NCI-H226 (cell line): ENCODE measurements at places on chromosomes 11 and 22.
A peak's percentile ranks its signal among the peaks of the same experiment; 100 is the strongest.

GRCh38 chr11:2234963-2235362 lies 35.4 kb downstream of the ASCL2 start:
- no peak for DNase-seq

DNA sequence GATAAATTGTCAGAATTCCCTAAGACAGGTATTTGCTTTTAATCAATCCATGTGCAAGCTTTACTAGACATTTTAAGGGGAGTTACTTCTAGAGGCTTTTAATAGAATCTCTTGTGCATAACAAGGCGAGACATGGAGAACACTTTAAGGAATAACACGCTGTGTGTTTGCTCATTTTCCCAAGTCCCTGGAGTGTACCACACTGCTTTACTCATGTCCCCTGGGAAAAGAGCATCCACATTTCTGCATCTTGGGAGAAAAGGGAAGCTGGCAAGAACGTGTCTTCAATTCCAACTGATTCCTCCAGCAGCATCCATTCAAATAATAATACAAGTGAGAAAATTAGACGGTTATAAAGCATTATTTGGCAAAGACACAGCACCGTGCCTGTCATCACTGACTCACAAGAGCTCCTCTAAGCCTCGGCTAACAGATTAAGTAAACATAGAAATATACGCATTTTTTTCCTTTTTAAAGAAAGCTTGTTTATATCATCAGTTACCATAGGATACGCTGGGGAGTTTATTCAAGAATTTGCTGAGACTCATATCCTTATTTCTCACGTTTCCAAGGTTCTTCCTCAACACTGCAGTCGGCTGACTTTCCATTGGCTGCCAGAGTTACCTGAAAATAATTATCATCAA lies 121.5 kb downstream of the CD44 start:
- DNase-seq, result peak; percentile 44

DNA sequence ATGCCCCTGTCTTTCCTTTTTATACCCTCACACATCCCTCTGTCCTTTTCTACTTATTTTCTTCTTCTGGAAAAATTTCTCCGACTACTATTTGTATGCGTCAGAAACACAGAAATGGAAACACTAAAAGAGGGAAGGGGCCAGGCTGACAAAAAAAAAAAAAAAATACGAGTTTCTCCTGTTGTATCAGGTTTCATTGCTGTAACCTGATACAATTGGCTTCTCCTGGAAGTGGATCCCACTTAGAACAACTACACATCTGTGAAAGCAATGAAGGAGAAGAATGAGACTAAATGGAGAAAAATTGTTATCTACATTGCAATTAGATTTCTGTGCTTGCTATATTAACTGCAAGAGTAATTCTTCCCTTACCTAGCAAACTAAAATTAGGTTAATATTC lies 393.9 kb downstream of the GUCY1A2 start:
- DNase-seq, result no peak

DNA sequence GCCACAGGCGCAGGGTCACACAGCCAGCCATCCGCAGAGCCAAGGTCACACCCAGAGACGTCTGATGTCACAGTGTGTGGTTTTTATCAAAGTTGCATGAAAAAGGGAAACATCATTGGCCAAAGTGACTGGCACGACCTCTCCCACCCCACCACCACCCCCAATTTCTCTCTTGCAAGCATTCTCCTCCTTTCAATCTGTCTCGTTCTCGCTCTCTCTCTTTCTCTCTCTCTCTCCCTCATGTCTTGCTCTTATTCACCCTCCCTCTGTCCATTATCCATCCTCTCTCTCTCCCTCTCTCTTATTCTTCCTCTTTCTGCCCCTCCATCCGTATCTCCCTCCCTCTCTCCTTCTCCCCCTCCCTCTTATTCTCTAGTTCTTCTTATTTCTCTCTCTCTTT lies 40.6 kb downstream of the MN1 start:
- no peak for DNase-seq

- no peak for DNase-seq
Observed at GRCh38 chr11:93945596-93945995, 75.6 kb upstream of the HEPHL1 start.

DNA sequence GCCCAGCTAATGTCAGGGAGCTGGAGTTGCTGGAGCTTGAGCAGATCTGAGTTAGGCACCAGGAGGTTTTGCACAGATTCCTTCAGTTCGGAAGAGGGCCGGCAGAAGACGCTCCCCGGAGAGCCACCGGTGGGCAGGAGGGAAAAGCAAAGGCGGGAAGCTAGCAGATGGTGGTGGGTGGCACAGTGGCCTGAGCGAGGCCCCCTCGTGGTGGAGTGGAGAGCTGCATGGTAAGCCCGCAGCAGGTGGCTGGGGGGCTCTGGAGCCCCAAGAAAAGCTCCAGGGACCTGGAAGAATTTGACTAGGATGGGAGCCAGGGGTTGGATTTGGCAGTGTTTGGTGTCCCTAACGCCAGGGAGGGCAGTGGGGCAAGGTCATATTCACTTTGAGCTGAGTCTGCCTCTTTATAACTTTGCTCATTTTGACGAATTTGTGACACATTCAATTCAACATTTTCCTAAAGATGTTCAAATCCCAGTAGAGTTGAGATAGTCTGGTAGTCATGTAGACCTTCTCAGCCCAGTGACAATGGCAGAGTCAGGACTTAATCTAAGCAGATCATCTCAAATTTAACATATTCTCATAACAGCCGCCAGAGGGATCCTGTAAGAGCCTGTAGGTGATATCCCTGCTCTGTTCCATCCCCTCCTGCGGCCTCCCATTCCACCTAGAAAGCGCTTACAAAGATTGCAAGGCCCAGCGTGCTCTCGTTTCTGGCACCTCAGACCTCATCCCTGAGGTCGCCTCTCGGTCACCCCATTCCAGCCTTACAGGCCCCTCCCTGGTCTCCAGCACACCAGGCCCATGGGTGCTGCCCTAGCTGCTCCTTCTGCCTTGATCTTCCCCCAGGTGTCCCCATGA lies 57.9 kb downstream of the TRIM29 start:
- no peak for DNase-seq

DNA sequence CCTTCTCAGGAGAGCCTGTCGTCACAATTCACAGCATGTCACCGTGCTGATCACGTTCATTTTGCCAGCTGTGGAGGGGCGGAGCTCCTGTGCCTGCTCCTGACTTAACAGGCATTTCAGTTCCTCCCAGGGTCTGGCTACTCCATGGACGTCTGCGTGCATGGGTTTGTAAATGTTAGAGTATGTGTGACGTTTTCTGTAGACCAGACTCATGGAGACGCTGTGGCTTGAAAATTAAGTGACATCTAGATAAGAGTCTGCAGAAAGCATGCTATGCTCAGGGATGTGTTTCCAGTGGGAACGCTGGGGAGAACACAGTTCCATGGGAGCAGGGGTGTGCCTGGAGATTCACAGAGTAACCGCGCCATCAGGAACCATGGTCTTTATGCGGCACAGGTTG lies 804.0 kb downstream of the TBC1D22A start:
- no peak for DNase-seq

GRCh38 chr11:127675581-127675980 lies 675.0 kb upstream of the KIRREL3 start:
- no peak for DNase-seq

- DNase-seq, result no peak
Observed at GRCh38 chr11:31433851-31434250, 64.2 kb downstream of the DNAJC24 start.

GRCh38 chr11:57413681-57414080 lies 13.2 kb downstream of the SLC43A3 start:
- DNase-seq, result peak; percentile 24

DNA sequence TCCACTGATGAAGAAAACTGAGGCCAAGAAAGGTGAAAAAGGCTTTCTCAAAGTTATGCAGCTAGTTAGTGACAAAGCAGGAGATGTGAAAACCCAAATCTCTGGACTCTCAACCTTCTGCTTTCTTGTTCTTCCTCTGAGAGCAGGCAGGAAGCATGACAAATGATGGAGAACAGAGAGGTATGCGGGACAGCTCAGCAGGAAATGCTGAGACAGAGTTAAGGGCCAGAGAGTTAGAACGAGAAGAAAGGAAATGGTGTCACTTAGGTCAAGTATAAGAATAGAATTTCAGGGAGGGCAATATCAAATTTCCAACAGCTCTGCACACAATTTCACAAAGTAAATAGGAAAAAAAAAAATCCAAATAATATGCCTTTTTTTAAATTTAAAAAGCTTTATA lies 67.6 kb upstream of the ARHGAP42 start:
- peak; percentile 42 for DNase-seq

DNA sequence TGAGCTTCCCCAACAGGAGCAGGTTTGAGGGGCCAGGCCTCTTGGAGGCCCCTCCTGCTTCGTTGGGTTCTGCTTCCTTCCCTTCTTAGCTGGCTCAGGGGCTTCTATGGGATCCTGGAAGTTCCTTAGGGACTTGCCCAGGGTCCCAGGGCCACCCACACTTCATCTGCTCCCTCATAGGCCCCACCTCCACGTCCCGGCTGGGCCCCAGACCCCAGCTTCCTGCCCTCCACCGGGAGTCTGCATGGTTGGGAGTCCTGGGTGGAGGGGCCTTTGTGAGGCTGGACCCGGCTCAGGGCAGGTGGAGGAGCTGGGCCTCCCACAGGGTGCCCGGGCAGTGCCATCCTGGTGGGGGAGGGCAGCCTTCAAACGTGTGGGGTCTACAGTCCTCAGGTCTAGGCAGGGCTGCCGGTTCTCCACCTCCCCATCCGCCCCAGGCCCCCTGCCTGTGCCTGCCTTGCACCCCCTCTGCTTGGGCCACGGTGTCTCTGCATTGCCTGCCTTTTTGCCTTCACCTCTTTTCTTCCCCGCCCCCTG lies 11.6 kb downstream of the OTUB1 start:
- DNase-seq, result no peak

DNA sequence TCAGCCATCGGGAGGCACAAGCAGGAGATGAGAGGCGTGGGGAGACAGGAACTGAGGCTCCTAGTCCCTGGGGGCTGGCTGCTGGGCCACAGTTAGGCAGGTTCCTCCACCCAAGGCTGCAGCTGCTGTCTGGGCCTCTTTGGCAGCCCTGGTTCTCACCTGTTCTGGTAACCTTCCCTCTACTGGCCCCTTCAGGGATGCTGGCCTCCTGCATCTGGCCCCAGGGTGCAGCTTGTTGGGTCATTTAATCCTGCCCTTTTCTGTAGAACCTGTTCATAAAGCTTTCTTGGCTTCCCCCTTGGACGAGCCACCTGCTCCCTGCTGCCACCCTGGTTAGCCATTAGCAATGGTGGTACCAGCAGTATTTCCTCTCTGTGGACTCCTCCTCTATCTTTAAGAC lies 5.5 kb downstream of the USH1C start:
- no peak for DNase-seq

DNA sequence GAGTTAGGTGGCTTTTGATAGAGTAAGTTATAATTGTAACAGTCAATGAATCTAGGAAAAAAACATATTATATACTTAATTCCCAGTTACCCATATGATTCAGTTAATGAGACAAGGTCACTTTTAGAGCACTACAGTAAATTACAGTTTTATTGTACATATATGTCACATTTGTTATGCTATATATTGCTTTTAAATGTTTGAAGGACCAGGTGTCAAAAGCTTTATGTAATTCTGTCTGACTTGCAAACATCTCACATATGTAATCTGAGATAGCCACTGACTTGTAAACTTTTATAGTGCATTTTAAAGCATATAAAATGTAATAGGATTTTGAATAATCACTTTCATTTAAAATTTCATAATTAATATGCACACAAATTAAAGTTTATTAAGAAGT lies 36.7 kb upstream of the PDGFD start:
- no peak for DNase-seq

DNA sequence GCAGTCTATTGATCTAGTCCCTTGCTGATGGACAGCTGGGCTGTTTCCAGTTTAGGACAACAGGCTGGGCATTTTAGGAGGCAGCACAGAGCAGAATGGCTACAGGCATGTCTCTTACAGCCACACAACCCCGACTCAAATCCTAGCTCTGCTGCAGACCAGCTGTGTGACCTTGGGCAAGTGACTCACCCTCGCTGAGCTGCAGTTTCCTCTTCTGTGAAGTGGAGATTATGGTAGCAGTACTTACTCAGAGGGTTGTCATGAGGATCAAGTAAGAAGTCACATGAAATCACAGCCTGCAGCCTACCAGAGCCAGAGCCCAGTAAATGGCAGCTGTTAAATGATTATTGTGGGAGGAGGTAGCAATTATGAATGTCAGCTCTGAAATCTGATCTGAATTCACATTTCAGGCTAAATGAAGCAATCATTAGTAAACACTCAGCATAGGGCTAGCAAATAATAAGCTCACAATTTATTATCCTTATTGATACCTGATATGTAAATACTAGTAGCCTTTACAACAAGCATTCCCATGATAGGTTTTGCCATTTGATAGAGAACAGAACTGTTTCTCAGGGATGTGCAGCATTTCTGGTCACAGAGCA lies 58.9 kb downstream of the MYEOV start:
- peak; percentile 66 for DNase-seq

- DNase-seq, result no peak
Observed at GRCh38 chr22:44460691-44461375, 37.2 kb downstream of the RTL6 start.

- peak; percentile 79 for DNase-seq
Observed at GRCh38 chr11:112163875-112164685, at the start of gene IL18. TSS of gene IL18 (minus strand) at chr11:112164094. CDS start at chr11:112155053, 9,041 bp downstream.

DNA sequence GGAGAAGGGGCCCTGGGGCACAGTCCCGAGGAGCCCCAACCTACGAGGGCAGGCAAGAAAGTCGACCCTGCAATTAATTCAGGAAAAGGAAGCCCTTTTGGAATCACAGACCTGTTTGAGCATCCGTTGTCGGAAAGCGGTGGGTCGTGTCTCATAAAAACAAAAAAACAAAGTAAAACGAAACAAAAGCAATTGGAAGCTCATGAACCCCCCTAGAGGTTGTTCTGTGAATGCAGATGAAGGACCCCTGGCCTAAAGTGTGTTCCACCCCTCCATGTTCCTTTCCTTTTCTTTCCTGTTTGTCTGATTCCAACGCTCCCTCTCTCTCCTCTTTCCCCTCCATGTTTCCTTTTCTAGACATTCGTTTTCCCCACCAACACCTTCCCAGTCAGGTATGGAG lies 203.7 kb downstream of the GRIK4 start:
- no peak for DNase-seq

GRCh38 chr22:31155422-31155821 lies 4.6 kb upstream of the RNF185 start:
- DNase-seq, result no peak

DNA sequence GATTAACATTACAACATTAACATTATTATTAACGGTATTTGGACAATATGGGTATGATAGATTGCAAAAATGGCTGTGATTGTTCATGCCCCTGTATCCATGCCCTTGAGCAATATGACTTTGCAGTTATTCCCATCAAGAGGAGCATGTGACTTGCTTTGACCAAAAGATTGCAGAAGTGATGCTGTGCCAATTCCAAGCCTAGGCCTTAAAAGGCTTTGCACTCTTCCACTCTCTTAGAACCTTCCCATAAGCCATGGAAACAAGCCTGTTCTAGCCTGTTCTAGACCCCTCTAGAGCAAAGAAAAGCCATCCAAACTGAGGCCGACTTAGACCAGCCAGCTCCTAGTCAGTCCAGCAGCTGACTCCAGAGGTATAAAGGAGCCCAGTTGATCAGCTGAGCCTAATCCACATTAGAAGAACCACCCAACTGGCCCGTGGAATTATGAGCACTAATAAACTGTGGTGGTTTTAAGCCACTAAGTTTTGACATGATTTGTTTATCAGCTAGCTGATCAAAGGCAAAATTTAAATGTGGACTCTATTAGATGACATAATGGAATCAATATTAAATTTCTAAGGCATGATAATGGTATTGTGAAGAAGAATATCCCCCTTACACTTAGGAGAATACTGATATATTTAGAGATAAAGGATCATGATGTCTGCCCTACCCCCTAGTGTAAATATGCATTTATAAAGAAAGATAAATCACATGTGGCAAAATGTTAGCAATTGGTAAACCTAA lies 28.6 kb downstream of the RAB30 start:
- DNase-seq, result no peak

GRCh38 chr11:78812513-78813293 lies 238.0 kb upstream of the NARS2 start:
- DNase-seq, result no peak
